ENCODE measurements at places on chromosomes 4 and X.

GRCh38 chr4:111697176-111697942, 447.9 kb upstream of the FAM241A start:
- DNase-seq: no peak

GRCh38 chr4:87745064-87745807, 54.1 kb upstream of the IBSP start:
- DNase-seq: no peak

DNA sequence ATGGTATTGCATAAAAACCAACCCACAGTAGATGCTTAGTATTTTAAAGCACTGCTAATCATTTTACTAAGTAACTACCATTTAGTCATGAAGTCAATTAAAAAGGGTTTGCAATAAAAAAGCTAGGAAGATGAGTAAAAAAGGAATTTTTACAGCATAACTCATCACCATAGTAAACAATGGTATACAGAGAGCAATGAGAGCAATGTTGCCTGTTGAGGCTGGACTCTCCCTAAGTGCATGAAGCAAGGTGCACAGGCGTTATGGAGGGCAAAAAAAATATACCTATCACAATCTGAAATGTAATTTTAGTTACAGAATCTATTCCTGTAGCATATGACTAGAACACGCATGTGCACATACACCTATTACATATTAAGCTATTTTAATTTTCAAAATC, 129.6 kb upstream of the BMP3 start:
- no peak for DNase-seq

- peak; percentile 31 for DNase-seq
Measured at GRCh38 chr4:52038103-52038912, at the start of gene SGCB. Gene SGCB (minus strand): TSS chr4:52038299. CDS start chr4:52038259, 40 bp downstream.
